ENCODE measurements at places on chromosomes 4 and X. TPM values are rescaled to one million over a fixed set of nuclear protein-coding genes. Genes with fewer than 3 reads are reported as not detected.

CT83 gene
- total RNA-seq, result not detected

CHIC1 gene
- total RNA-seq, result 3.2 TPM

S100P gene
- total RNA-seq, result not detected

SERTM2 gene
- not detected for total RNA-seq

PRPS1 gene
- 17.7 TPM for total RNA-seq

HS6ST2 gene
- 2.9 TPM for total RNA-seq

POU3F4 gene
- not detected for total RNA-seq

MAGEA12 gene
- 0.13 TPM for total RNA-seq

CTAG1B gene
- not detected for total RNA-seq

DNA sequence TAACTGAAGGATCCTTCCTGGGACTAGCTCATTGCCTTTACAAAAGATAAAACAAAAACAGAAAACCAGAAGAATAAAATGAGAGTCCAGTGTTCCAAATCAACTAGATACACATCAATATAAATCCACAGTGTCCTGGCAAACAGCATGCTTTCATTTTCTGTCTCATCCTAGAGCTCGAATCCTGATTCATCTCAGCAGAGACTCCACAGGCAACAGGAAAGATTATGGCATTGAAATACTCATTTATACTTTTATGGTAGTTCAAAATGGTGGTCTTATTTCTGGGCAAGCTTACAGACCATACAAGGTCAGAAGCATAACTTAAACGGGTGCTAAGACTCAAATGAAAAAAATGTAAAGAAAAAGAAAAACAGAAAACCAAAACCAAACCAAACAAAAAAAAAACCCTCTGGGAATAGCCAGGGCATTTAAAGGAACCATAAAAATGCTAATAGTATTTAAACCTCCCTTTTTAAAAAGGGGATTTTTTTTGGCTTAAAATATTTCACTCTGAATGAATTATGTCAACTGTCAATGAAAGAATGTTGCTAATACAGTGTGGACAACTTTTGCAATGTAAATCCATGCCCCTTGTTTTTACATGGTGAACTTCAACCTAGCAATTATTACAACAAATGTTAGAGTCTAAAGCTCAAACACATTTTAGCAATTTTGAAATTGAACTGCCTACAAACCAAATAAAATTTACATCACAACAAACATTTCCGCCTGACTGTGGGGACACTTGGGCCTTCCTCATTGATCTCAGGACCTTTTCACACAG, 57.9 kb downstream of the GPR101 start:
- no peaks in the 10 kb centered on the region for H3K36me3 ChIP-seq
- H3K4me3 ChIP-seq, result no peak overlapping the region
- H3K27me3 ChIP-seq, result no peaks in the 10 kb centered on the region

- H3K36me3 ChIP-seq, result no peaks in the 10 kb centered on the region
- H3K27me3 ChIP-seq, result no peaks in the 10 kb centered on the region
- no peak for DNase-seq
- H3K27ac ChIP-seq, result no peak overlapping the region
These were observed 1676.7 kb upstream of the TENM3 start for GRCh38 chr4:180566492-180566891.

GRCh38 chrX:130994671-130995070, 63.5 kb upstream of the ARHGAP36 start:
- H3K4me1 ChIP-seq, result no peaks in the 10 kb centered on the region
- no peak for DNase-seq
- H3K36me3 ChIP-seq, result no peaks in the 10 kb centered on the region
- H3K4me3 ChIP-seq, result no peak overlapping the region
- no peak overlapping the region for H3K27ac ChIP-seq

DNA sequence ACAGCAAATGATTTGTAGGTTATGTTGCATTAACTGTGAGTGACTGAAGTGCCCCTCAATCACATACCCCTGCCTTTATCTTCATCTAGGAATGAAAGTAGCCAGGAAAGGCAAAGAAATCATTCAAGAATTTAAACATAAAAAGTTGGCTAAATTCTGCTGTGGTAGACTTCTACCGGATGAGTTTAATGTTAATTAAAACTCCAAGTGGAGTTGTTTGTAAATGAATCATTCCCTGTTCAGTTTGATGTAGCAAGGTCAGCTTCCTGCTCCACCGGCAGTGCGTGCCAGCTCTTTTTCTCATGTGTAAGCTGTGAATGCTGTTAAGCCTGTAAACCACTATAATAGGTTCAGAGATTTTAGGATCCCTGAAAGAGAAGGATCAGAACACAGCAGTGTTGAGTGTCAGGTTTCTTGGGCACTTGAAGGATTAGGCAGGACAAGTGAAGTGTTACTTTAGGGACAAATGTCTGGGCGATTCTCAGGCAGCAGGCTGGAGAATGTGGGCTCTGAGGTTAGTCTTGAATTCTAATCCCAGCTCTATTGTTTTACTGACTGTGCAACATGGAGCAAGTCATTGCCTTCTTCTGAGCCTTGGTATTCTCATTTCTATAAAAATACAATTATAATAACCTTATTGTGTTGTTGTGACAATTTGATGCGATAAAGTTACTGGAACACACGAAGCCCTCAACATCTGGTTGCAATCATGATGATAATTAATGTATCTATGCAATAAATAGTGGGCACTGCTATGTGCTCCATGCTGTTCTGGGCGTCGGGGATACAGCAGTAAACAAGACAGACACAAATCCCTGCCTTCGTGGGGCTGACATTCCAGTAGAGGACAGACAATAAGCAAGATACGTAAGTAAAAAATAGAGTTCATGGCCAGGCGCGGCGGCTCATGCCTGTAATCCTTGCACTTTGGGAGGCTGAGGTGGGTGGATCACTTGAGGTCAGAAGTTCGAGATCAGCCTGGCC, 112.0 kb downstream of the SHROOM3 start:
- H3K27ac ChIP-seq, result peak overlapping the region; percentile 66
- DNase-seq, result peak; percentile 45
- no peaks in the 10 kb centered on the region for H3K36me3 ChIP-seq
- H3K4me3 ChIP-seq, result no peak overlapping the region

DNA sequence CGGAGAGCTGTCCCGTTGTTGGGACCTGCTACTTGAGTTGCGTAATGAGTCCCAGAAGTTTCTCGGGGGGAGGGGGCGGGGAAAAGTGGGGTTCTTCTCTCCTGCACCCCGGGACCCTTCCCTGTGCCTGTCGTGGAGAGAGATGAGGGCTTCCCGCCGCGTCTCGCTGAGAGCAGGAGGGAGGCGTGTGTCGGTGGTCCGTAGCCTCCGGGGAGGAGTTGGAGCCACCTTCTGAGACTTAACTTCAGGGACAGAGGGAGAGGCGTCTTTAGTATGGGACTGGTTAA, 698 bp downstream of the AFF1 start:
- no peaks in the 10 kb centered on the region for H3K27me3 ChIP-seq
- no peak for DNase-seq
- H3K4me1 ChIP-seq, result peaks cover 35% of the 10 kb centered on the region

DNA sequence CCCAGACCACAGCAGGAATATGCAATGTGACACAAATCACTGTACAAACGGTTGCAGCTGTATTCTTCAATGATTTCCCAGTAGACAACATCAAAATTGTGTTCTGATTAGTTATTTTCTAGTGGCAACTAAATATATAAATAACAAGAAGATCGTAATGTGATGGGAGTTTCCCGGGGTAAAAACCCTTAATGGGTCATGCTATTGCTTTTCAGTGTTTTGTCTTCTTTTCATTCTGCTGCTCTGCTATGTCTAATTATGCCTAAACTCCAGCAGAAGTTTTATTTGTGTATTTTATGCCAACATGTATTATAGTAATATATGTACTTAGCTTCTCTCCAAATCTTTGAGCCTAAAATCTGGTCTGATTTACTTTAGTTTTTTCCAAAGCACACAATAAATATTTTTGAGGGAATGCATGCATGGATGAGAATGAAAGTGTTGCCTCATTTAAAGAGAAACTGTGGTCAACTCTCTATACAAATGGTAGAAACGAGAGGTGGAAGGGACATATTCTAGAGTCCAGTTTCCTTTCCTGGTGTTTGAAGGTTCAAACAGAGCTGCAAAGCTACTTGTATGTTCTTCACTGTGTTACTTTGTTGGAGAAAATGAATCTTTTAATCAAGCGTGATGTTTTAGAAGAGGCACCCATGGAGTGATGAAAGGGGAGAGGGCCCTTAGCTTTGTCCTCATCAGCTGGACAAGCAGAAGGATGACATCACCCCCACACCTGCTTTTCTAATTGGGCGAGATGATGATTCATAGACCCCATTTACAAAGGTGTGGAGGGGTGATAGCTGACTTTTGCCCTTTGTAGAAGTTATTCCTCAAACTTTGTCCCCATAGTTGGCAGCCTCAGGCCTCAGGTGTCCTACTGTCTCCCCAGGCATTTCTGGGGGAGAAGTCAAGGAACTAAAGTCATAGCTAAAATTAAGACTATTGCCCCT, 129.7 kb downstream of the FRAS1 start:
- H3K27ac ChIP-seq, result no peak overlapping the region
- DNase-seq, result no peak

DNA sequence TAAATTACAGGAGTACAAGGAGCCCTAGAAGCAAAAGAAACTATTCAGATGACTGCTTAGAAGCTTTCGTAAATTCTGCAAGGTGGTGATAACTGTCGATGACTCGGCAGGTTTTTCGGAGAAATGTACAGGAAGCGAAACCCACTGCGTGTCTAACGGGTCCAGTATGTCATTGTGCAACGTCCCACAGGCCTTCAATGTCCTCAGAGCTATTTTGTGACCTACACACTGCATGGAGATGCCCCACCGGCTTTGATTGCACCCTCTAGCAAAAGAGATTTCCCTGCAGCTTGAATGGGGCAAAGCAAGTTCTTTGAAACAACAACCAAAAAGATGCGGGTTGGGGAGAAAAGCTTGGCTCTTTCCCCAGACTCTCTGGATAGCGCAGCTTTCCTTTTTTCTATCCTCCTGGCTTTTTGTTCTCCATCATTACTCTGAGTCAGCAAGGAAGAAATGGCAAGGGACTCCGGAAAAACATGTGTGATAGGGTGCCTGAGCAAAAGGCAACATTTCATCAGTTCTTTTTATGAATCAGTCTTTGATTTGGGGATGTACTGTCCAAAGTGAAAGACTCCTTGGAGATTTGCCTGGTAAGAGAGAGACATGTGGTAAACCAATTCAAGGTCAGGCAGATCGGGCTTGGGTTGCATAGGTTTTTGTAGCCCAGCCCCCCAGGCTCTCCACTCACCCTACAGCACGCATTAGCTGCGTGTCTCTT, 112.0 kb upstream of the TBL1X start:
- no peaks in the 10 kb centered on the region for H3K27me3 ChIP-seq
- no peaks in the 10 kb centered on the region for H3K36me3 ChIP-seq
- no peak overlapping the region for H3K27ac ChIP-seq
- no peaks in the 10 kb centered on the region for H3K4me1 ChIP-seq
- DNase-seq, result no peak
- no peak overlapping the region for H3K4me3 ChIP-seq

- peak; percentile 36 for DNase-seq
- peaks cover 24% of the 10 kb centered on the region for H3K4me1 ChIP-seq
- no peaks in the 10 kb centered on the region for H3K27me3 ChIP-seq
- no peaks in the 10 kb centered on the region for H3K36me3 ChIP-seq
- H3K27ac ChIP-seq, result no peak overlapping the region
These were observed 25.0 kb downstream of the RFC1 start for GRCh38 chr4:39341075-39341725.

DNA sequence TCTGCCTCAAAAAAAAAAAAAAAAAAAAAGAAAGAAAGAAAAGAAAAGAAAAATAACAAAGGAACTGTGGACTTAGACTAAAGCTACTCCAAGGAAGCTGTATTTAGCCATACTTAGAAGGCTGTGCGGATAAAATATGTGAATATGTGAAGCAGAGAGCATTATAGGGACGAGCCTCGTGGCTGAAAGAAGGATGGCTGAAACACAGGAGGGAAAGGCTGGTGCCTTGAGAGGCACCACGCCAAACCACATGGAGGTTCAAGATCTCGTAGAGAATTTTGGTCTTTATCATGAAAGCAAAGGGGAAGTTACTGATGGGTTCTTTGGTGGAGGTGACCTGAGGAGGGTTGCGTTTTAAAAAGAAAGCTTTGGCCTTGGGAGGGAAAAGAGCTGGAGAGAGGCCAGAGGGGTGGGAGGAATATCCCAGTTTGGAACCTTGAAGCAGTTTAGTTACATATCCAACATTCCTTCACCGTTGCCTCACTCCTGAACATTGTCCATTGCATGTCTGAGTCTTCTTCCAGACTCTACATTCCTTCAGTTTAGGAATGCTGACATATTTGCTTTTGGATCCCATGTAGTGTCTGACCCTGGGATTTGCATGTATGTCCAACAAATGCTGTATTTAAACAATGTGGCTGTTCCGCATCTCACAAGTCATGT, 82.5 kb downstream of the CPE start:
- no peak overlapping the region for H3K27ac ChIP-seq
- H3K27me3 ChIP-seq, result no peaks in the 10 kb centered on the region
- H3K4me3 ChIP-seq, result no peak overlapping the region
- peak; percentile 19 for DNase-seq

GRCh38 chrX:128106630-128107029, 54.4 kb upstream of the ACTRT1 start:
- no peak for DNase-seq
- no peak overlapping the region for H3K4me3 ChIP-seq
- H3K27ac ChIP-seq, result no peak overlapping the region
- no peaks in the 10 kb centered on the region for H3K4me1 ChIP-seq
- no peaks in the 10 kb centered on the region for H3K27me3 ChIP-seq

DNA sequence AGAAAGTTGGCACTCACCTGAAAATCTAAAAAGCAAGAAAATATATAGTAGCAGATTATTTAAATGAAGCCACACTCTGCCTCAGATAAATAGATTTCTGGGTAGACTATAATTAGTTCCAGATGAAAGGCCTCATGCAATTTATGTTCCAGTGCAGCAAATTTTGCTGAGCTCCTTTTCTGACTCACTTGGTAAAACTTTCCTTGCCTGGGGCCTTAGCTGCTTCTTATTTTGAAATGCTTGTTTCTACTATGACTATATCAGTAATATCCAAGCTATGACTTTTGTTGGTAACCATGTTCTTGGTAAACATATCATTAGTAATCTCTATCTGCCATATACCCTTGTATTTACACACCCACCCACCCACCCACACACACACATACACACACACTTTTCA, 961.8 kb downstream of the SH3BGRL start:
- H3K27me3 ChIP-seq, result no peaks in the 10 kb centered on the region
- H3K4me3 ChIP-seq, result no peak overlapping the region
- no peak overlapping the region for H3K27ac ChIP-seq
- no peaks in the 10 kb centered on the region for H3K4me1 ChIP-seq
- H3K36me3 ChIP-seq, result no peaks in the 10 kb centered on the region
- DNase-seq, result no peak

- no peak for DNase-seq
- no peak overlapping the region for H3K4me3 ChIP-seq
- no peak overlapping the region for H3K27ac ChIP-seq
- no peaks in the 10 kb centered on the region for H3K27me3 ChIP-seq
These were observed 165.6 kb downstream of the ATP10D start for GRCh38 chr4:47650584-47651130.

GRCh38 chrX:122046815-122047214, 999.4 kb downstream of the GLUD2 start:
- H3K36me3 ChIP-seq, result no peaks in the 10 kb centered on the region
- H3K27me3 ChIP-seq, result no peaks in the 10 kb centered on the region
- DNase-seq, result no peak
- no peak overlapping the region for H3K27ac ChIP-seq
- H3K4me3 ChIP-seq, result no peak overlapping the region

- DNase-seq, result no peak
- no peaks in the 10 kb centered on the region for H3K36me3 ChIP-seq
- no peak overlapping the region for H3K27ac ChIP-seq
- H3K27me3 ChIP-seq, result no peaks in the 10 kb centered on the region
- no peak overlapping the region for H3K4me3 ChIP-seq
- H3K4me1 ChIP-seq, result no peaks in the 10 kb centered on the region
These were observed 165.0 kb downstream of the EFHC2 start for GRCh38 chrX:44178274-44179053.

Measured in pancreas (tissue), 10 donors.